Muscle of arm (tissue), 14 donors: ENCODE measurements at places on chromosomes 1 and 21. TPM values are rescaled to one million over a fixed set of nuclear protein-coding genes. Genes with fewer than 3 reads are reported as not detected.

DISC1 gene
- polyA plus RNA-seq, result 7.7 TPM

IL10 gene
- polyA plus RNA-seq, result 0.41 TPM

SERTAD4 gene
- 6.9 TPM for polyA plus RNA-seq

LCE6A gene
- not detected for polyA plus RNA-seq

TSPAN1 gene
- not detected for polyA plus RNA-seq

CACNA1S gene
- 49.3 TPM for polyA plus RNA-seq

CTTNBP2NL gene
- 15.0 TPM for polyA plus RNA-seq

ASCL5 gene
- polyA plus RNA-seq, result 0.15 TPM

SLC22A15 gene
- polyA plus RNA-seq, result 0.75 TPM

GPA33 gene
- 22.3 TPM for polyA plus RNA-seq

OR2T35 gene
- polyA plus RNA-seq, result not detected

TCHH gene
- polyA plus RNA-seq, result not detected

OR2M4 gene
- polyA plus RNA-seq, result not detected

- no peak for DNase-seq
These were observed 44.9 kb downstream of the FOXD2 start for GRCh38 chr1:47482786-47483185.

DNA sequence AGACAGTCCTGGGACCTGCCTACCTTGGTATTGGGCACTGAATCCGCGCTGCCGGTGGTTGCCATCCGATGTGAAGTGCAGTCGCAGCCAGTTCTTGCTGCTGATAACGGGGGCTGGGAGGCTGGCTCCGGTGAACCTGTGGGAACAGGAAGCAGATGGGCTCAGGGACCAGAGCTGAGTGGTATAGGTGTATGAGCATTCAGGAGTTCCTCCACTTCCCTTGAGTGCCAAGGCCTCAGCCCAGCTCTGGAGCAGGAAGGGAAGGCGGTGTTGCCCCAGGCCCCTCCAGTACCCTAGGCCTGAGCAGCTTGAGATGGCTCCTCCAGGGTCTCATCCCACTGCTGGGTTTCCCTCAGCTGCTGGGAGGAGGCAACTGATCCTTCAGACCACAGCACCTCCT, 17.0 kb upstream of the HMGB4 start:
- DNase-seq, result no peak

DNA sequence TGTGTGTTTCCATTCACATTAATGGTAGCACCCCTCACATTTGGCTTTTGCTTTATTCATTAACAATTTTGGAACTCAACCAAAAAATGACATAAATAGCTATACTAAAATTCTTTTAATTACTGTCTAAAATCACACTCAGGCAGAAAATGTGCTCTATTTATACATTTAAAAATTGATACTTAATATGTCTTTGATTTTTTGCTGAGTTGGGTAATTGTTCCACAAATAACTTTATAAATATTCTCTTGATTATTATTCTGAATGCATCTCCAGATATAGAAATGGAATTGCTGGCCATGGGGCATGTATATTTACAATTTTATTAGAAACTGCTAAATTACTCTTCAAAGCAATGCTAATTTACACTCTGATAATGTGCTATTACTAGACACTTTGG, 658.7 kb upstream of the CHRM3 start:
- no peak for DNase-seq

- no peak for DNase-seq
These were observed 30.3 kb downstream of the DENND1B start for GRCh38 chr1:197744979-197745378.

GRCh38 chr1:14682941-14683621, 84.6 kb downstream of the KAZN start:
- no peak for DNase-seq

GRCh38 chr1:116106646-116107045, 4.6 kb upstream of the MAB21L3 start:
- no peak for DNase-seq

GRCh38 chr1:192631749-192632148, 4.2 kb upstream of the RGS13 start:
- DNase-seq, result no peak

GRCh38 chr1:41387667-41388091, 26.4 kb downstream of the FOXO6 start:
- DNase-seq, result peak; percentile 91

DNA sequence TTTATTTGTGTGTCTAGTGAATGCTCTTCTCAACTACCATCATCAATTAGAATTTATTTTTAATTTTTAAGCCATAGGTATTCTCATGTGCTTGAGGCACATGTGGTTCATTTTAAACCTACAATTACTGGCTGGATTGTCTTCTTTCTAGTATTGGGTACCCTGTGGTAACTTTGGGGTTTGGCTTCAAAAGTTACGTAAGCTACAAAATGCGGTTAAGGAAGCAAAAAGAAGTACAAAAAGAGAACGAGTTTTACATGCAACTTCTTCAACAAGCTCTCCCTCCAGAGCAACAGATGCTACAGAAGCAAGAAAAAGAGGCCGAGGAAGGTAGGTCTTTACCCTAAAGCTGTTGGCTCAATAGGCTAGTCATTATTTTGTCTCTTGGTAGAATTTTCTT, 25.8 kb downstream of the MACO1 start:
- DNase-seq, result no peak

GRCh38 chr21:42120101-42120902, 49.2 kb downstream of the UMODL1 start:
- DNase-seq, result no peak

GRCh38 chr1:31033598-31033997, 31.9 kb downstream of the PUM1 start:
- no peak for DNase-seq

DNA sequence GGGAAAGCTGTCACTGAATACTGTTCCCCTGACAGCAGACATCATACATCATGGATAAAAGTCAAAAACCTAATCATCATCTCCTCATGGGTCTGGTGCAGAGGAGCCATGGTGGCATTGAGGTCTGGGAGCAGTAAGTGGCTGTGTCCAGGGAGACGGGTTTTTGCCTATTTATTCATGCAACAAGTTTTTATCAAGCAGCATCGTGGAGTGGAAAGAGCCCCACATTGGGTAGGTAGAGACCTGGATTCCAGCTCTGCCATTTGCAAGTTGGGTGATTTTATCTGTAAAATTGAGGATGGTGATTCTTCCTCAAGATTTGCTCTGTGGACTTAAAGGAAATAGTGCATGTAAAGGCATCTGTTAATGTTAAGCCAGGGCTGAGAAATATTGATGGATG, 4.2 kb downstream of the CACHD1 start:
- no peak for DNase-seq

GRCh38 chr1:38558500-38559445, 300.8 kb downstream of the RRAGC start:
- DNase-seq, result no peak

DNA sequence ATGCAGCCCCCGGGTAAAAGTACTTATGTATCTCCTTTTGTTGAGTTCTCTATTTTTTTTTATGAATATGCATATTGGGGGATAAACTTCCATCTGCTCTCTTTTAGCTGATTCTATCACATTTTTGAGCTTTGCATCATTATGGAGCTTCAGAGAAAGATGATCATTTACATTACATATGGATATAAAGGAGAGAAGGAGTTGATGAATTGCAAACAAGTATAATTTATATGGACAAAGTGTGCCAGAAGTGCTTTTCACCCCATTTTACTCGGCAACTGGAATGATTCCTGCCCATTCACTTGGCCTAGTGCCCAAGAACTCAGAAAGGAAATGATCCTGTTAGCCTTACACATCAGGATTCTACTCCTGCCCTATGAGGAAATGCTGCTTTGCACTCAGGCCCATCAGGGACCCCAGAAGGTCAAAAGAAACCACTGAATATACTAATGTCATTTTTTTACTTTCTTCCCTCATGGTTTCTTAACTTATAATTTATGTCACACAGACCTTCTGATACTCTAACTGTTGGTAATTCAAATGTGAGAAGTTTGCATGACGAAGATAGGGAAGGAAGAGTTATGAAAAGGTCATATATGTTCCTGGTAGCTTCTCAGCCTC, 65.6 kb downstream of the SAMSN1 start:
- no peak for DNase-seq

- no peak for DNase-seq
These were observed 18.8 kb upstream of the LHX4 start for GRCh38 chr1:180211156-180211859.

DNA sequence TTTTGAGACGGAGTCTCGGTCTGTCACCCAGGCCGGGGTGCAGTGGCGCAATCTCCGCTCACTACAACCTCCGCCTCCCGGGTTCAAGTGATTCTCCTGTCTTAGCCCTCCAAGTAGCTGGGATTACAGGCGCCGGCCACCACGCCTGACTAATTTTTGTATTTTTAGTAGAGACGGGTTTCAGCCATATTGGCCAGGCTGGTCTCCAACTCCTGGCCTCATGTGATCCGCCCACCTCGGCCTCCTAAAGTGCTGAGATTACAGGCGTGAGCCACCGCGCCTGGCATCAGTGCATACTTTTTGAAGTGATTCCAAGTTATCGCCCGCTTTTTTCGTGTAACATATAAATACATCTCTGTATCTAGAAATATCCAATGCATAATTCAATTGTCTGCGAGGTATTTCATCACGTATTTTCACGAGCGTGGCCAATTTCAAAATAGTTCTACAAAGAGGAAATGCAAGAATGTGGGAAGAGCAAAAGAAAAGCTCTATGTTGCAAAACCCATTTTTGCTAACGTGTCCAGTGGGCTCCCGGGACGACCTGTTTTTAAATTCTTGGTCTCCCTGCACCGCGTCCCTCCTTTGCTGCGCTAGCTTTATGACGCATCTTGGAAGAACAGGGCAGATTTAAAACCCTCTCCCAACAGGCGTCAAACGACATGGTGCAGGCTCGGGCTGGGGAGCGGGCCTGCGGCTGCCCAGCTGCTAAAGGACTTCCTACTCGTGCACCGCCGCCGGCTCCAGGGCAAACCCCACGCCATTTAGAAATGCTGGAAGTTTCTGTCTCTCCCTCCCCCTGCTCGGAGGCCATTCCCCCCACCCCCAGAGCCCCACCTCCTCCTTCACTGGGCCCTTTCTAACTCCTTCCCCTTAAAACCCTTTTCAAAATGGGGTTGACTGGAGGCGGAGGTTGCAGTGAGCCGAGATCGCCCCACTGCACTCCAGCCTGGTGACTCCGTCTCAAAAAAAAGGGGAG, 923 bp upstream of the IFNGR2 start:
- no peak for DNase-seq

DNA sequence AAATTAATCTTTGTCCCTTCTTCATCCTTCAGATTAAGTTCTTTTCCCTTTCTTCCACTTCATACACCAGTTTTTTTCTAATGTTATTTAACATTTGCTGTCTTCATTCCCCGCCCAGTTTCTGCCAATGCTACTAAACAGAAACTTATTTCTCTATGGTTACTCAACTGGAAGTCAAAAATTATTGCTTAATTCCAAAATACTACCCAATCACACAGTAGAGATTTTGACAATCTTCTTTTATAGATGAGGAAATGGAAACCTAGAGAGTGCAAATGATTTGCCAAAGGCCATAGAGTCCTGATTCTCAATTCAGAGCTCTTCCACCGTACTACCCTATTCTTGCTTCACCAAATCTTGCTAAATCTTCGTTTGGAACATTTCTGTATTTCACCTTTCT, 58.1 kb upstream of the SH3GLB1 start:
- no peak for DNase-seq

DNA sequence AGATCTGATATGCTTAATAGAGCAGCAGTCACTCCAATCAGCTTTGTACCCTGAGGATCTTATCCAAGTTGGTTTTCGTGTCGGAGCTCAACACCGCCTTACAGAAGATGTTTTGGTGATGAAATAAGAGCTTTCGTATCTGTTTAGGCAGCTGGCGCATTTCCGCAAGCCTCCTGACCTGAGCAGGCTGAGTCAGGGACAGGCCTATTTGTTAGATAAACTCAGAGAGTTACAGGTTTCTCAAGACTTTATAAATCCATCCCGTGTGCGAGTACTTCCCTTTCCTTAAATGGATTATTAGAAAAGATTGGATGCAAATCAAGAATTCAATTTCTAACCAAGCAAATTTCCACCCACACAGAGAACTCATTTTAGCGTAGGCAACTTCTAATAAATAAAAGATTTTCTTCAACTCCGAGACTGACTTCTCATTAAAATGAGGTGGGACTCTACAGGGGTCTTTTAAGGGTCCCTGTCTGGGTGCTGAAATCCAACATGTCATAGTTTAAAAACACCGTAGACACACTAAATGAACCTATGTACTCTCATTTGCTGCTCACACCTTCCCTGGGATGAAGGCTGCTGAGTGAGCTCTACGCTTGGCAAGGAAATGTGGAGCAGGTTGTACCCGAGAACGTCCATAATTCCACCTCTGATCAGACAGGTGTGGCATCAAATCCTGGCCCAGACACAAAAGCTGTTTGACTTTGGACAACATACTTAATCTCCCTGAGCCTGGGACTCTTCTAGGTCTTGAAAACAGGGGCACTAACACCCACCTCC, 106.9 kb upstream of the F3 start:
- DNase-seq, result no peak

- DNase-seq, result no peak
These were observed 30.7 kb downstream of the MYOM3 start for GRCh38 chr1:24081190-24081589.

GRCh38 chr1:221815660-221816059, 73.8 kb upstream of the DUSP10 start:
- DNase-seq, result no peak

DNA sequence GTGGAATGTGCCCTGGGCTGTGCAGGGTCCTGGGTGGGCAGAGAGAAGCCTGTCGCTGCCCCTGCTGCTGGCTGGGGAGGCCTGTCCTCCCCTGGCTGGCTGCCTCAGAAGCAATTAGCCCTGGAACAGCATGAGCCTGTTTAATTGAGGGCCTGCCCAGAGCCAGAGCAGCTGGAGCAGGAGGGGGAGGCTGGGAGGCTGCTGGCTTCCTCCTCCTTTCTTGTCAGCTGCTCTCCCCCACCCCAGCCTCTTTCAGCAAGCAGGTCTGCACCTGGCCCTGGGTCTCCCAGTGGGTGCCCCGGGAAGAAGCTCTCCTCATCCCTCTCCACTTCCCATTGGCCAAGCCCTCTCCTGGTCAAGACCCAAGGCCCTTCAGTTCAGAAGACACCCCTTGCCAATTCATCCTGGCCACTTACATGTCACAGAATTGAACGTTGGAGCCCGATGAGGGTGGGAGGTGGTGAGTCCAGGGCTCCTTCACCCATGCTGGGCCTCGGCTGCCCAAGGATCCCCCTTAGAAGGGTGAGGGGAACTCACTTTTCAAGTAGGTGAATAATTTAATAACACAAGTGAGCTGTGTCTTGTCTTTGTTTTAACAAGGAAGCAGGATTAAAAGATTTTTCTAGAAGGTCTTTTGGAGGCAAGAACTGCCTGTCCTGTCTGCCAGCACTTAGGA, 13.2 kb downstream of the AMPD2 start:
- peak; percentile 69 for DNase-seq

GRCh38 chr1:109657395-109657794, 1.5 kb downstream of the GSTM4 start:
- no peak for DNase-seq

- no peak for DNase-seq
These were observed 19.7 kb downstream of the MRPS6 start for GRCh38 chr21:34093083-34093482.
